ENCODE measurements at places on chromosomes 16 and 17. TPM values are rescaled to one million over a fixed set of nuclear protein-coding genes. Genes with fewer than 3 reads are reported as not detected.
A peak's percentile ranks its signal among the peaks of the same experiment; 100 is the strongest.

GRCh38 chr17:33990943-33991706 is 264.0 kb upstream of the CCL2 start:
- DNase-seq: no peak

GRCh38 chr17:76197911-76198310 is 42.4 kb downstream of the RNF157 start:
- no peak for DNase-seq

GRCh38 chr17:45369421-45369820 is 52.6 kb upstream of the MAP3K14 start:
- DNase-seq: no peak

- peak; percentile 16 for DNase-seq
Observed at GRCh38 chr17:71085238-71086033, 916.1 kb downstream of the KCNJ2 start.

The HCRT gene
- not detected for total RNA-seq

- peak; percentile 67 for DNase-seq
Observed at GRCh38 chr17:82528484-82529265, 9.1 kb downstream of the FOXK2 start.

DNA sequence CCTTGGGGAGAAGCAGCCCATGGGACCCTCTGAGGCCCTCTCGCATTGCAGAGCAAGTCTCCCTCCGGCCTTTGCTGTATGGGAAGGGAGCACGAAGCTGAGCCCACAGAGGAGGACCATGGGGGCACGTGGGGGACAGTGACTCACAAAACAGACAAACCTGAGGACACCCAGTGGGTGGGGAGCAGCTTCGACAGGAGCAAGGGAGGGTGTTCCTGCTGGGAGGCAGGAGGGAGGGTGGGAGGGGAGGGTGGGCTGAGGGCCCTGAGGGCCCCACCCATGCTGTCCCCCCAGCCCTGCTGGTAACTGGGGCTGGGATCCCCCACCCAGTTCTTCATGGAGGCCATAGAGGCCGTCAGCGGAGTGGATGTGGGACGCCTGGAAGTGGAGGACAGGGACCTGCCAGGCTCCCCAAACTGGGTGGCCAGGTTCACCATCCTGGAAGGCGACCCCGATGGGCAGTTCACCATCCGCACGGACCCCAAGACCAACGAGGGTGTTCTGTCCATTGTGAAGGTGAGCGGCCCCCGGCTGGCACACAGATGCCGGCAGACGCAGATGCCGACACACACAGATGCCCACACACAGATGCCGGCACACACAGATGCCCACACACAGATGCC is 12.5 kb downstream of the SLC22A31 start:
- no peak for DNase-seq

DNA sequence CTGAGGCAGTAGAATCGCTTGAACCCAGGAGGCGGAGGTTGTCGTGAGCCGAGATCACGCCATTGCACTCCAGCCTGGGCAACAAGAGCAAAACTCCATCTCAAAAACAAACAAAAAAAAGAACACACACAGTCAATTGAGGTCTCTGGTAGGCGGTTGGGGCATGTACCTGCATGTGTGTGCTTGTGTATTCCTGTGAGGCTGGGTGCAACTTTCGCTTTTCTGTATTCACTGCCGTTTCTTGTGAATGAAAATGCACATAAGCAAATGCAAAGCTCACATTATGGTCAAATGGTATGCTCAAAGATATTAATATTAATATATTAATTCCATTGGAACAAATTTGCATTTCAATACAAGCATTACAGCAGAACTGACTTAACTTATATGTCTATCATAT is 20.9 kb downstream of the HS3ST3A1 start:
- DNase-seq: no peak

GRCh38 chr17:33438139-33438538 is 145.0 kb upstream of the ASIC2 start:
- peak; percentile 65 for DNase-seq

GRCh38 chr17:81680150-81680549 is 3.4 kb downstream of the ARL16 start:
- DNase-seq: no peak

Data from renal cortical epithelial cell (primary cell).